ENCODE measurements at places on chromosomes 6 and 20.

- no peak for DNase-seq
These were observed 930.3 kb downstream of the QKI start for GRCh38 chr6:164344801-164345291.

DNA sequence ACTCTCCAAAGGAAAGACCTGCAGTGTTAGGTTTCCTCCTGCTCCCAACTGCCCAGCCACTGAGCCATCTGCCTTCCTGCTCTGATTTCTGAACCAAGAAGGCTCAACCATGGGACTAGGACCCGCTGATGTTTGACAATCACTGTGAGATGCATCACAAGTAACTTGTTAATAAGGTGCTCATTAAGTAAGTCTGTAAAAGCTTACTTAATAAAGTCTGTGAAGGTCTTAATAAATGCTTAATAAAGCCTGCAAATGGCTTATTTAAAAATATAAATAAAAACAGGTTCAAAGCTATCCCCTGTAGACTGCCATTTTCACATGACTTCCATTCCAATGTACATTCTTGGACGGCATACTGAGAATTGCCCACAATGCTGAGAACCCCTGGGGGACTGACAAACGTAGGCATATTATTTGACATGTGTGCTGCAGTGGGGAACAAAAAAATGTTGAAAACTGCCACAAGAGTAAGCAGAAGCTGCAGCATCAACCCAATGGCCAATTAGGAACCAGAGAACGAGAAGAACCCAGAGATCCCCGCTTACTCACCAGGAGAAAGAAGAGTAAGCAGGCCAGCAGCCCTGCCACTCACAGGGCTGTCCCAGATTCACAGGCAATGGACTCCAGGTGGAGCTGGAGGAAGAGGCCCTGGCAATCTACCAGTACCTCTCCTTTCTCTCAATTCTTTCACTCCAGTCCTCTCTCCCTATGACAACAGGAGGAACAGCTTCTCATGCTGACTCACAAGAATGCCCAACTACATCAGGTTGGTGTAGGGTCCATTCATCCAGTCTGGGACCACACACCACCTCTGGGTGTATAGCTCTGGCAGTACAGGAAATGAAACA, 19.5 kb downstream of the KIF13A start:
- no peak for DNase-seq

- no peak for DNase-seq
These were observed 30.3 kb downstream of the KIF13A start for GRCh38 chr6:17957086-17957485.

DNA sequence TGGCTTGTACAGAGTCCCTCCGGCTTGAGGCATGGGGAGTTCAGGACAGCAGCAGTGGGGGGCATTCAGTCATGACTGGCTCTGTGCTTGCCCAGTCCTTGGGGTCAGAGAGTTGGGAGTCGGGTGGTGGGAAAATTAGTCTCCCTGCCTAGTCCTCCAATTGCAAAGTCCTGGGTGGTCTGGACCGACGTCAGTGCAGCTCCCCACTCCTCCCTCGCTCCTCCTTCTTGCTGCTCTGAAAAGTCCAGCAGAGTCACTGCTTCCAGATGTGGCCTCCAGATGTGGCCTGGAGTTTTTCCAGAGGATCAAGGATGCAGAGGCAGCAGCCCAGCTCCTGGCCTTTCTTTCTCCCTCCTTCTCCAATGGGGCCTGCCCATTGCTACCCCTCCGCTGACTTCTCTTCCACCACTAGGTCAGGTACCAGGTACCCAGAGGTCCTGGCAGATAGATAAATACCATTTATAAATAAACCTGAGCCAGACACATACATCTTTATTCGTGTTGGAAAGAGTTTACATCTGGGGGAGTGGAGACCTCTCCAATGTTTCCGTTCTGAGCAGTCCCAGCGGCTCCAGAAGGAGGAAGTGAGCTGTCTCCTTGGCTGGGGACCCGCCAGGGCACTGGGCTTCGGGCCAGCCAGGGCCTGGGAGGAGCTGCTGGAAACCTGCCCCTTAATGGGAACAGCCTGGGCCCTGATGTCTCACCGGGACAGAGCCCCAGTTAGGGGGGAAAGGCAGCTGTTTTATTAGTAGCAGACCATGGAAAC, 49.0 kb upstream of the RNF24 start:
- DNase-seq = no peak

DNA sequence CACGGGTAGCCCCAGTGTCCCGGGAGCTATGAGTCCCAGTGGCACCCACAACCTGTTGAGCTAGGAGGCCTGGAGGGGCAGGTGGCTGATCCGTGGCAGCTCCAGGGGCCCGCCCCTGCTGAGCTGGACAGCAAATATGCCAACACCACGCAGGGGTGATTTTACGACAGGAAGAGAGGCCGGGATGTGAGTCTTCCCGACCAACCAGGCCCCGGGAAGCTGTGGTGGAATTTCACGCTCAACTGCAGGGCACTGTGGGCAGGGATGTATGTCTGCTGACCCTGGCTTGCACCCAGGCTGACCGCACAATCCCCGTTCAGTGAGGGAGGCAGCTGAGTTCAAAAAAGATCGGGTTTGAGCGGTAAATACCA, 183.9 kb downstream of the ERMARD start:
- no peak for DNase-seq

DNA sequence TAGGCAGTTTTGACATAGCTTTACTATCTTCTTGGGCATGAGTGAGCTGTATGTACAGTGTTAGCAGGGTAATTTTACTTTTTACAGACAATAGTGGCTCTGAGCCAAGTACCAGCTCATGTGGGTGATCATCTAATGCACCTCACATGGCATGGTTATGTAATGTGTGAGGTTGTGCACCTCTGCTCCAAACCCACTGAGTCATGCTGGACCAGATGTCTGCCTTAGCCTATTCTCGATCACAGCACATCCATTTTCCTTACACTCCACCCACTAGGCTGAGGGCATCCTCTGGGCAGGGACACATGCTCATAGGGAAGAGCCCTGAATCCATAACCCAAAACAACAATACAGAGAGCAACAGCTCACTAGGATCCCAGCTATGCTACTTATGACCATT, 71.6 kb upstream of the FBXL4 start:
- no peak for DNase-seq

DNA sequence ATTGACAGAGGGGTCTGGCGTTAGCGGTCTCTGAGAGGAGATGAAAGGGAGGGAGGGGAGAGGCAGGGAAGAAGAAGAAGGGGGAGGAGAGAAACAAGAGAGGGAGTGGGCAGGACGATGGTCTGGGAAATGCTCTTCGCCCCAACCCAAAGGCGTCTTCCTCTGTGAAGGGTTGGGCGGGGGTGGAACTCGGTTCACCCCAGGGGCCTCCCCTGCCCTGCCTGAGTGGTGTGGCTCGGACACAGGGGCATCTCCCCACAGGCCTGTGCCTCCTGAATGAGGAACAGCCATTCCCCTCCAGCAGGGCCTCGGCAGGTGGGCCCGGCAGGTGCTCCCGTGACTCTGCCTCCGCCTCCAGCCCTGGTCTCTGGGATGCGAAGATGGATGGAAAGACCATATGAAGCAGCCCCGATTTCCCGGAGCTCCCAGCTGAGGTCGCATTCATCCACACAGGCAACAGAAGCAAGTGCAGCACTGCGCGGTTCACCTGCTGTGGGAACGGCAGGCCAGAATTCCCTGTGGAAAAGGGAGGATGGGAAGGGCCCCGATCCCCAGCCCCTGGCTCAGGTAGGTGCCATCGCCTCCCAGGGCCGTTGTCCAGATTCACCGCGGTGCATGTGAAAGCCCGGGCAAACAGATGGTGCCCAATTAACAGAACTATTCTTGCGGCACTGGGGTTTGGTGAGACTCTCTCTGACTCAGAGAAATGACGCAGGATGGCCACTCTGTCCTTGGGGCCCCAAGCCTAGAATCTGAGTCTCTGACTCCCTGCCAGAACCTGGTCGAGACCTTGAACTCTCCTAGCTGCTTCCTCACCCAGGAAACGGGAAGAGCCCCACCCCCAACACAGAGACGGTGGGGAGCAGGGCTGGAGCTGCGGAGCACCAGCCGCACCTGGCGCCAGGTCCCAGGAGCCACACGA, 29.4 kb upstream of the RPS6KA2 start:
- DNase-seq = no peak

- no peak for DNase-seq
These were observed 8.4 kb upstream of the EPB41L1 start for GRCh38 chr20:36145877-36146707.

DNA sequence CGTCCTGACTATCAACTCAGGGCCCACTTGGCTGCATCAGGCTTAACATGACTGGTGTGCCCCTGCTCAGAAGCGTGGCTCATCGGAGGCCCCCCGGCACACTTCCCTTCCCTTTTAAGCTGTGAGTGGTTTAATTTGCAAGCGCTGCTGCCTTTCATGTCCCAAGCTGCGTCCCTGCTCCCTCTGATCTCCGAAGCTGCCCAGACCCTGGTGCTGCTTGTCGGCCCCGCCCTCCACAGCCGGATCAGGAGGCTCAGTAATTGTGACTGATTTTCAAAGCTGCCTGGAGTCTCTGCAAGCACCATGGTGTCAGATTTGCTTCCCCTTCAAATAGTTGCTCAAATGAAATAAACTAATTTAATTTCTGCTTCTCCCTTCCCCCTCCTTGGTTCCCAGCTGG, 71.1 kb downstream of the CDH22 start:
- DNase-seq = no peak

DNA sequence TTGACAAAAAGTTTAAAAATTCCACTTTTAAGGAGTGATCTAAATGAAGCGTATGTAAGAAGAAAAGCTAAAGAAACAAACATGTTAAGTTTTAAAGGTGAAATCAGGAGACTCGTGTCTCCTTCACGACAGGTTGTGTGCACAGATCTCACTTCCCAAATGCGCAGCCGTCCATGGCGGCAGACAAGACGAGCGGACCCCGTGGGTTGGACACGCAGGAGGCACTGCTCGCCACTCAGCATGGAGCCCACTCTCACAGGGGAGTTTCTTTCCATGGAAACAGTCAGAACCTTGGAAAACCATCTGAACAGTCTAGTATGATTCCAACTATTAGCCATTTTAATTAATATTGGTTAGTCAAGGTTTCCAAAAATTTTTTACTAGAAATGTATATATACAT, 48.9 kb downstream of the WDR27 start:
- DNase-seq = no peak

DNA sequence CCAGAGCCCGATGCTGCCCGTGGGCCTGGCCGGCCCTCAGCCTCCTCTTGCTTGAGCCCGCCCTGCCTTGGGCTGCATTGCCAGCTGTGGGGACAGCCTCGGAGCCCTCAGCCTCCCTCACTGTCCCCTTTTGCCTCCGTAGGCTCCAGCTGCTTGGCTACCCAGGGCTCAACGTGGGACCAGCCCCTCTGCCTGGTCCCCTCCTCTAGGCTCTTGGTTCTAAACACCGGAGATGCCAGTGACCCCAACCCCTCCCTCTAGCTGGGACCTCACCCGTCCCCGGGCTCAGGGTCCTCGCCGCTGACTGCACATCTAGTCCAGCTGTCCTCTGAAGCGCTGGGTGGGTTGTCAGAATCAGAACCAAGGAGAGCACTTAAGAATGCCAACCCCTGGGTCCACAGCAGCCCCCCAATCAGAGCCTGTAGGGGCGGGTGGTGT, 345.2 kb downstream of the ZFAND3 start:
- DNase-seq = no peak

GRCh38 chr20:24112360-24112759, 123.8 kb upstream of the GGTLC1 start:
- DNase-seq = no peak

All from caudate nucleus (tissue), 63 donors.